ENCODE measurements at places on chromosomes 4 and X.
A peak's percentile ranks its signal among the peaks of the same experiment; 100 is the strongest.

- no peak for DNase-seq
Measured at GRCh38 chr4:128758314-128758922, 51.1 kb upstream of the JADE1 start.

DNA sequence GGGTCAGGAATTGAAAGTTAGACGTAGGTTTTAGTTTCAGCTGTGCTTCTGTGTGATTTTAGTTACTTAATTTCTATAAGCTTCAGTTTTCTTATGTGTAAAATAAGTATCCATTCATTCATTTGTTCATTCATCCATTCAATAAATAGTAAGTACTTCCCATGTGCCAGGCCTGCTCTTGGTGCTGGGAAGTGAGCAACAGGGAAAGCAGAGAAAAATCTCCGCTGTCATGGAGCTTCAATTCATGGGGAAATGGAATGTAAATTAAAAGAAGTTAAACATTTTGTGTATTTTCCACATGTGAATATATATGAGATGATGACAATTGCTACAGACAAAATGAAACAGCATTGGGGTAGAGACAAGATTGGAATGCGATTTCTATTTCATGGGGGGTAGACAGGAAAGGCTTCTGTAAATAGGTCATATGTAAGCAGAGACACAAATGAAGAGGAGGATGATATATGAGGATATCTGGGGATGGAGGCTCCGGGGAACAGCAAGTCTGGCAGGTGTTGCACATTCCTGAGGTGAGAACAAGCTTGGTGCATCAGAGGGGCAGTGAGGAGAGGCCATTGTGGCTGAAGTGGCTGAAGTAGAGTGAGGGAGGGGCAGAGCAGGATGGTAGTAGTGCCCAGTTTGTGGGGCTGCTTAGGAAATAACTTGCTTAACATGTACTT is 66.2 kb downstream of the FHIP1A start:
- DNase-seq: no peak

GRCh38 chrX:34880656-34881055 is 61.9 kb upstream of the FAM47B start:
- peak; percentile 2 for DNase-seq

- DNase-seq: no peak
Measured at GRCh38 chrX:69163936-69164741, 1.1 kb downstream of the PJA1 start.

DNA sequence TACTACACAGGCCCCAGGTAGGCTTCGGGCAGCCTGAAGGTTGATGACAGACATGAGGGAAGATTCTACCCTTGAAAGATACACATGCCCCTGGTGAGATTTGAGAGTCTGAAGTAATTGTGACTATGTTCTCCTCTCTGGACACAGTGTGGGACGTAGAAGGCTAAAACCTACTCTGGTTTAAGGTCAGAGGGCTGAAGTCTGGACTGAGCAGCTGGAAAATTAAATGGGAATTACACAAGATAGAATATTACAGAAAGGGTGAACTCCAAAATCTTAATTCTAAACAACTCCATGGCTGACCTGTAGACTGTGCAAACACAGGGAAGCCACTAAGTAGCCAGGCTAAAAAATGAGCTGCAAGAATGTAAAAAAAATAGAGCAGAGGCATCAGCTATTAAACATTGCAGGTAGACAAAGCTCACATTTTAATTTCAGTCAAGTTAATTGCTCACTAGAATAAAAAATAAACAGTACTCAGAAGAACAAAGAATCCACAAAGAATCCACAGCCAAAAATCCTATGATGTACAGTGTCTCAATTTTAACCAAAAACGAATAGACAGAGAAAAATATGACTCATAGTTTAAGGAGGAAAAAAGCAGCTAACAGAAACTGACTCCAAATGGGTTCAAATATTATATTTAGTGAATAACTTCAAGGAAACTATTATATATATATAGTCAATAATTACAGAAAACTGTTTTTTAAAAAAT is 170.4 kb downstream of the PCDH18 start:
- DNase-seq: no peak

DNA sequence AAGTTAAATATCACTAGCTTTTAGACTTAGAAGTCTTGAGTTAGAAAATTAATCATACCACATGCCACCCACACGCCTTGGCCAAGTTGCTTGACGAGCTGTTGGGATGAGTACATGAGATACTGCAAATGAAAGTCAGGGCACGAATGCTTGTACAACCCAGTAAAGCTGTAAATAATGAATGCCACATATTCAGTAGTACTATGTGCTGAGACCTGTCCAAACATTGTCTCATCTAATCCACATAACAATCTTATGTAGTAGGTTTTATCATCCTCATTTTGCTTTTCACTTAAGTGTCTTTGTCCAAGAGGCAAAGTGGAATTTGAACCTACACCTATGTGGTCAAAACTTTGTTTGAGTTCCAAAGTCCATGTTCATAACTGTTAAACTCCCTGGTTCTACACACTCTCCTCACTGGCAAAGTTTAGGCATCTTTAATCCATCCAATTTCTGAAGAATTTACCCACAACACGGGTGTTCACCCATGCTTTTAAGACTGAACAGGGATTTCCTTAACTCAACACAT is 74.1 kb downstream of the LDB2 start:
- DNase-seq: no peak

- DNase-seq: no peak
Measured at GRCh38 chr4:96342790-96343455, 503.0 kb downstream of the PDHA2 start.

DNA sequence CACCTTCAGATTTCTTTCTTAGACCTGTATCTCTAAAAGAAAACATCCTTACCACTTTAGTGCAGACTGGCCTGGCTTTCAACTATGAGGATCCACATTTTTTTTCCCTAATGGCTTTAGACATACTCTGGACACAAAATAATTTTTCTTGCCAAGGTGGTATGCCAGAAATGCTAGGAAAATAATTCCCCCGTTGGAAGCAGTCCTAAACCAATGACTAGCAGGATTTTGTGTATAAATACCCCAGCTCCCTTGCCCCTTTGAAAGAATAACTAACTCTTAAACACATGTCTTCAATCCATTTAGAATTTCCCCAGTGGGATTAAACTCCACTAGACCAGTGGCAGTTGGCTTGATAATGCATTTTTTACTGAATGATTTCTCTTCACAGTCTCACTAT is 500.5 kb upstream of the FTHL17 start:
- no peak for DNase-seq

DNA sequence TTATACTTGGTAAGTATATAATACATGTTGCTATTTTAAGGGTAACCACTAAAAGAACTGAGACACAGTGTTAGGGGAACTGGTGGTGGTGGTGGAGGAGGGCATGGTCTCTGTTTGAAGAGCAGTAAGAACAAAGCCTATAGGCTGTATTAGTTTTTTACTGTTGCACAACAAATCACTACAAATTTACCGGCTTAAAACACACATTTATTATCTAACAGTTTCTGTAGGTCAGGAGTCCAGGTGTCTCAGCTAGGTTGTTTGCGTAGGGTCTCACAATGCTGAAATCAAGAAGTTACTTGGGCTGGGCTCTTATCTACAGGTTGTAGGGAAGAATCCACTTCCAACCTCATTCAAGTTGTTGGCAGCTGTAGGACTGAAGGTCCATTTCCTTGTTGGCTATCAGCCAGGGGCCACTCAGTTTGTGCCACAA is 52.6 kb downstream of the CASK start:
- peak; percentile 0 for DNase-seq

DNA sequence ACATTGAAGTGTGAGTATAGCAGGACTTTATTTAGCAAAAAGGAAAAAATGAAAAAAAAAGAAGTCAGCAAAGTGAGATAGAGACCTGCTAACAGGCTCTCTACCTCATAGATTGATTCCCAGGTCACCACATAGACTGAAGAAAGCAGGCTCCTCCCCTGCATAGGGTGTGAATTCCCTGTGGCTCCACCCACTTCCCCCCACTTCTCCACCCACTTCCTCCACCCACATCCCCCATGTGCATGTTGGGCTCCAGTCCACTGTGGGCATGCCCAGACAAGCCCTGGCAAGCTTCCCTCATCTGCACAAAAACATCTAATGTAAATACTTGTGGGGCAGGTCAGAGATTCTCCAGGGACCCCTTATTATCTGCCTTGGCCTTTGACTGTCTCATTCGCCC is 97.8 kb downstream of the TMEM47 start:
- DNase-seq: no peak

GRCh38 chr4:77203380-77204197 is 46.6 kb downstream of the CCNG2 start:
- peak; percentile 29 for DNase-seq

DNA sequence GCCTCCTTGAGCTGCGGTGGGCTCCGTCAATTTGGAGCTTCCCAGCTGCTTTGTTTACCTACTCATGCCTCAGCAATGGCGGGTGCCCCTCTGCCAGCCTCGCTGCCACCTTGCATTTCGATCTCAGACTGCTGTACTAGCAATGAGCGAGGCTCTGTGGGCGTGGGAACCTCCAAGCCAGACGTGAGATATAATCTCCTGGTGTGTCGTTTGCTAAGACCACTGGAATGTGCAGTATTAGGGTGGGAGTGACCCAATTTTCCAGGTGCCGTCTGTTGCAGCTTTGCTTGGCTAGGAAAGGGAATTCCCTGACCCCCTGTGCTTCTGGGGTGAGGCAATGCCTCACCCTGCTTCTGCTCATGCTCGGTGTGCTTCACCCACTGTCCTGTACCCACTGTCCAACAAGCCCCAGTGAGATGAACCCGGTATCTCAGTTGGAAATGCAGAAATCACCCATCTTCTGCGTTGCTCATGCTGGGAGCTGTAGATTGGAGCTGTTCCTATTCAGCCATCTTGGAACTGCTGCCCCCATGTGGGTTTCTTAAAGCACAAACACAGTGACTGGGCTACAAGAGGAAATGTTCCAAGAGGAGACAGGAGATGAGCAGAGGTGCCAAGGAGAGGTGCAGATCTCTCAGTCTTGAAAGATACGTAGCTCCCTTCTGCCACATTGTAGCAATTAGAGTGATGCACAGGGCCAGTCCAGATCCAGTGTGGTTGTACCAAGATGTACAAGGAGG is 193.0 kb upstream of the IGFBP7 start:
- DNase-seq: no peak

DNA sequence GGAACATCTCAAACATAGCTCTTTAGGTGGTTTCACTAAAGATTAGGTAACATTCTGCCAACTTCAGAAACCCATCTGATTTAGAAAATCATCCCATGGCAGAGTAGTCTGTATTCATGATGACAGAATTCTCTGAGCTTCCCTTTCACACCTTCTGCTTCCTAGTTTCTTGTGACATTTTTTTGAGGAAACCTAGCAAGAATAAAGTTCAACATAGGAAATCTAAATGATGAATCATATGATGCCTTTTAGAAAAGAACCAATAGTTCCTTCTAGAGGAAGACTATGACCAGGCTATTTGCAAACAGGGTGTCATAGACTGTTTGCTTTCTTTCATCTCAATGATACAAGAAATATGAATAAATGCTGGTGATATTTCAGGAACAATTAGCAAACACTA is 49.8 kb upstream of the CAMK2D start:
- no peak for DNase-seq

GRCh38 chrX:119151051-119151380 is 23.4 kb upstream of the KIAA1210 start:
- DNase-seq: no peak

DNA sequence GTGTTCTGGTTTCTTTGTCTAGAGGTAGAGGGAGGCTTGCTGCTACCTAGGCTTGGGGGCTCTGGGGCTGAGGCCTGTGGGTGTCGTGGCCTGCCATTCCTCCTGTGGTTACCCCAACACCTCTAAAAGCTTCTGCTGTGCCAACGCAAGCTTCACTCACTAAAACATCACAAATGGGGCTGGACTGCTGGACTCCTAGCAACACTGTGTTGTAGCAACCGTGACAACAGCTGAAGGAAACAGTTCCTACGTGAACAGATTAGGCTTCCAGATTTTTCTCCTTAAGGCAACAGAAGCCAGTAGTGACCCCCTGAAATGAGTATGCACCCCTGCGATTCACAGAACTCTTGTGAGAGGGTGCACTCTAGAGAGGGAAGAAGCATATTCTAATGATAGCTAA is 138.3 kb upstream of the TEX13D start:
- no peak for DNase-seq

DNA sequence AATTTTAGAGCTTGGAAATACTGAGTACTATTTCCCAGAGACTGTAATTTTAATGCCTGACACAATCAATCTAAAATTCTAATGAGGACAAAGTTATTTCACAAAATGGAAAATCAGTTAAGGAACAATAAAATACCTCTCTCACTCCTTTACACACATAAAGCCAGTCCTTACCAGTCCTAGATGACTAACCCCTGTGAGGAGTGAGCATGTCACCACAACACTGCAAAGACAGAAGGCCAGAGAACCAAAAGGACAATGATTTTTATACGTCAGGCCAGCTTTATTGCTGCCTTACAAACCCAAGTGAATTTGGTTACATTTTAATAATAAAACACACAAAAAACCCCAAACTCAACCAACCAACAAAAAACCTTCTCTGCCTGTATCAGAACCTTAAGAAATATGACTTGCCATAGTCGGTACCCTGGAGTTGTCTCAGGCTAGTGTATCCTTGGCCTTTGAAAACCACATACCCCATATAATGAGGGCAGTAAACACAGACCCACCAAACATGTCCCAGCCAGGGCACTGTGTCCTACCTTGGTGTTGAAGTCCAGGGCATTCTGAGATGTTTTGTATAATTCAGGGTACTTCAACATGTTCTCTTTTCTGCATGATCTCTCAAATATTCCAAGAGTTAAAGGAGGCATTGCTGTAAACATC is 57.6 kb downstream of the SHISA3 start:
- DNase-seq: no peak

GRCh38 chrX:129641941-129642340 is 12.8 kb downstream of the APLN start:
- no peak for DNase-seq

DNA sequence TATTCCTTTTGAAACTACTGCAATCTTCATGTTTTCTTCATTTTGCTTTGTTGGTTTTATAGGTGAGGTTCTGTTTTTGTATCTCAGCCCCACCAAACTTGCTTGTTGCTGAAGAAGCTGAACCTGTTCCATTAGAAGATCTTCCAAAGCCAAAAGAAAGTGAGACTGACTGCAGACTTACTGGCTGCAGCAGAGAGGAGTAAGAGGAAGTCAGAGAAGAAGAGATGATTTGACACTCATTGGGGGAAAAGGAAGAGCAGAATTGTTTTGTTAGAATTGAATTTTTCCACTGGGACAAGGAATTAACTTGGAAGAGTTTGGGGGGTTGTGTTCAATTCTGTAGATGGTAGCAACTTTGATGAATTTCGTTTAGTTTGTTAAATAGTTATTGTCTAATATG is 3.1 kb downstream of the TEX13D start:
- DNase-seq: no peak

DNA sequence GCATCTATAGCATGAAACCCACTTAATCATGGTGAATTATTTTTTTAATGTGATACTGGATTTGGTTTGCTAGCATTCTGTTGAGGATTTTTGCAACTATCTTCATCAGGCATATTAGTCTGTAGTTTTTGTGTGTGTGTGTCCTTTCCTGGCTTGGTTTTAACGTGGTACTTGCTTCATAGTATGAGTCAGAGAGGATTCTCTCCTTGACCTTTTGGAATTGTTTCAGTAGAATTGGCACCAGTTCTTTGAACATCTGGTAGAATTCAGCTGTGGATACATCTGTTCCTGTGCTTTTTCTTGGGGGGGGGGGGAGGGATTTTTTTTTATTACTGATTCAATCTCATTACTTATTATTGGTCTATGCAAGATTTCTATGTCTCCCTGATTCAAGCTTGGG is 232.0 kb upstream of the KLF8 start:
- DNase-seq: no peak

- DNase-seq: no peak
Measured at GRCh38 chr4:90689739-90690138, 562.5 kb downstream of the CCSER1 start.

Measured in PC-9 (cell line).